ENCODE measurements at places on chromosomes 6 and 20.

DNA sequence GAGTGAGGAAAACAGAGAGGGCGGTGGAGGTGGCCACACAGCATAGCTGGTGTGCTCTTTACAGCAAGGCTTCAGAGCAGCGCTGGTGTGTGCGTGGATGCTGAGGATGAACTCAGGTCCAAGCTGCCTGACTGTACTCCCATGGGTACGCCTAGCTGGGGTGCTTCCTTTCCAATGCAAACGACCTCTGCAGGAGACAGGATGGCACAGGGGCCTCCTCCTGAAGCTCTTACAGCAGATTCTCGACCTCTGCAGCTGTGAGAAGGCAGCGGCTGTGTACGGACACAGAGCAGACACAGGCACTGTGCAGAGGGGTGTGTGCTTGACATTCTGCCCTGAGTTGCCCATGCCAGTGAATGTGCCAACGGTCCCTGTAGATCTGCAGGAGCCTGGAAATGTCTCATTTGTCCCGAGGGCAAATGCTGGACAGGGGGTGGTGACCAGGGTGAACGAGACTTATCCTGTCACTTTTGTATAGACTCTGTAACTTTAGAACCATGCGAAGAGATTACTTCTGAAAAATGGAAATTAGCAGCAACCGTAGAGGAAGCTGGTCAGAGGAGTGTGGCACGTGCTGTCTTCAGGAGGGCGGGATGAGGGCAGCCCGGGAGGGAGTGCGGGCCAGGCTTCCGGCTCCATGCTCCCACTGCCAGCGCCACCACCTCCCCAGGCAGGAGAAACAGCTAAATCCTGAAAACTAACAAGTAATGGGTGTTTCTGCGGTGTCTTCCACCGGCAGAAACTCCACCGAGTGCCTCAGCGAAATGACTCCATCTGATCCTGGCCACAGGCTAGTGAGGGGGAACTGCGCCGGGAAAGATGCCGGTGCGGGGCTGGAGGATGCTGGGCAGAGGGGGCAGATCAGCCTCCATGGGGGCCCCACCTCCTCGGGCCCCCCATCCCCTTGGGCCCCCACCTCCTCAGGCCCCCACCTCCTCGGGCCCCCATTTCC, 120.9 kb upstream of the RPS6KA2 start:
- DNase-seq: no peak

DNA sequence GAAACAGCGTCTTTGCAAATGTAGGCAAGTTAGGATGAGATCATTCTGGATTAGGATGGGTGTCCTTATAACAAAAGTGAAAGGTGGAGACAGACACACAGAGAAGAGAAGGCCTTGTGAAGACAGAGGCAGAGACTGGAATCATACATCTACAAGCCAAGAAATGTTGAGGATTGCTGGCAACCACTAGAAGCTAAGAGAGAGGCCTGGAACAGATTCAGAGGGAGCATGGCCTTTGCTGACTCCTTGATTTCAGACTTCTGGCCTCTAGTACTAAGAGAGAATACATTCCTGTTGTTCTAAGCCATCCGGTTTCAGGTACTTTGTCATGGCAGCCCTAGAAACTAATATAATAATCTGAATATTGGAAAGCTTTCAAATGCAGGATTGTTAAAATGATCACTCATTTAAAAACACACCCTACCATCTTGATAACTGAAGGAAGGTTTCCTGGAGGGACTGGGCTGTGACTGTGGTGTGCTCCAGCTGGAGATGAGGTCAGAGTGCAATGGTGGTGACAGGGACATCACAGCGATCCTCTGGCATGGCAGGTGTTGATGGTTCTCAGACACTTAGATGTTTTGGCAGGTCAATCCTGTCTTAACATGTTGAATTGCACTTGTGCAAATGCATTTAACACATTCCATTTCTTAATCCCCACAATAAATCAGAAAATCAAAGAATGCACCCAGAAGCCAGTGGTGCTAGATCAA, 25.1 kb downstream of the CD83 start:
- no peak for DNase-seq

- no peak for DNase-seq
Measured at GRCh38 chr6:10528158-10528981, 7.2 kb downstream of the GCNT2 start.

DNA sequence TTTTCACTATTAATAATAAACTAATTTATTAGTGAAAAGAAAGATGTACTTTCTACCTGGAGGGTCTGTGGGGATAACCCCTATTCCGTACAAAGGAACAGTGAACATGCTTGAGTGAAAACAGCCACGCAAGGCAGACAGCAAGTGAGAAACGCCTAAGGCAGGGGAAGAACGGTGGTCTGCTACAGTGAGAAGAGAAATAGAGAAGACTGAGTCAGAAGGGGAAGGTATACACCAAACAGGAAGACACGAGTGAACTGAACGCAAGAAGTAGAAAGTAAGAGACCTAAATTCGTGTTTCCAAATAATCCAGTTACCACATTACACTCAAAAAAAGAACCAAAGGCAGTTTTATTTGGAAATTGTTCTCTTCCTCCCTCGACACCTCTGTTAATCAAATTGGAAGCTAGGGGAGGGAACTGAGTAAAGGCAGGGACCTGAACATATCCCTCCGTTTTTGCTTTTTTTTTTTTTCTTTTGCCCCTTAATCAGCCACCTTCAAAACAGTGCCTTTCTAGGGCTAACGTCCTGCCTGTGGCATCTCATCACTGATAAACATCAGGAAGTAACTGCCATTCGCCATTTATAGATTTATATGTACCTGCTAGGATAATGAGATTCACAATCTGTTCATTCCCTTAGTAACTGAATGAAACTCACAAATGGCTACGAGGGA, 48.9 kb downstream of the ATXN1 start:
- DNase-seq: no peak

DNA sequence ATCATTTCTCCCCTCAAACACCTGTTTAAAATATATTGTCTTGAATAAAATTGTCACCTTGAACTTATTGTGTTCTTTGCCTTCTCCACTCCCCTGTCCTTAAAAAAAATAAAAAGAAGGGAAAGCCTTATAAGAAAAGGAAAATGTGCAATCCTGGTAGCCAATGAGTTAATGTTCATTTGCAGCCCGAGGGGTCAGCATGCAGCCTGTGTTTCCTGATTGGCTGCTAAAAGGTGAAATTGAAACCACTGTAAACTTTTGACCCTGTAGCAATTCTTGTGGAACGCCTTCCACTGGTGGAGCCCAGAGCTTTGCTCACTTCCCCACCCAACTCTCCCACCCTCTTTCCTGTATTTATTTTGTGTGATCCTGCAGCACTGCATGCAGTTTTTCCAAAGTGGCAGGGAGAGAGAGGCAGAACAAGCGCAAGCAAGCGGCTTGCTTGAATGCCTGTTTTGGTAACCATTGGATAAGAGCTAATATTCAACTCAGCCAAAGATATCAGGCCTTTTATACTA, 74.9 kb downstream of the NCOA3 start:
- peak; percentile 50 for DNase-seq

GRCh38 chr6:110828396-110828795, 13.1 kb upstream of the CDK19 start:
- DNase-seq: no peak

DNA sequence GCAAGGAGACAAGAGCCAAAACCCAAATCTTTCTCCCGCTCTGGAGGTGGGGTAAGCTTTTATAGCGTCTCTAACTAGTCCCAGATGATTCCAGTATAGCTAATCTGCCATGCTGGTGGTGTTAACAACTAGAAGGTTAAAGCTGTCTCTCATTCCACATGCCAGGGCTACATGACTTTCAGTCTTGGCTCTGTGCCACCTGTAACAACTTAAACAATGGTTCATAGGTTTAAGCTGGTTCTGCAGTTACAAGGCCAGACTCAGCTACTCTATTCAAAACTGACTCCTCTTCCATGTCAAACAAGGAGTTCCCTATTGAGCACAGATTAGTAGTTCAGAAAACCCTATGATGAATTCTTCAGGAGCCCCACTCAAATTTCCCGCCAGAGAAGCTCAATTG, 128.9 kb downstream of the ELOVL4 start:
- no peak for DNase-seq

DNA sequence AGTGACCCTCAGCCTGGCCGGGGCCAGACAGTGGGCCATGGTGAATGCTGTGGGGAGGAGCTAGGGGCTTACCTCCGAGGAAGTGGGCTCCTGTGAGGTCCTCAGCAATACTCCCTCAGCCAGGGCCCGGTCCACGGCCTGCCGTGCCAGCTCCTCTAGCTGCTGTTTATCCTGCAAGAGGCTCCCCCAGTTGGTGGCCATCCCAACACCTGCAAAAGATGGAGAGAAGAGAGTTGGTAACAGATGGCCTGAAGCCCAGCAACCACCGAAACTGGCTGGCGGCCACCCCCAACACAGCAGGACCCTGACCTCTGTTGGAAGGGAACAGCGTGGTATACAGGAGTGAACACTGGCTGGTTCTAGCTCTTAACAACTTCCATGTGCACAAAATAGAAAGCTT, 4.0 kb downstream of the GSS start:
- DNase-seq: no peak

GRCh38 chr6:134026597-134026996, 25.8 kb downstream of the SLC2A12 start:
- DNase-seq: no peak

DNA sequence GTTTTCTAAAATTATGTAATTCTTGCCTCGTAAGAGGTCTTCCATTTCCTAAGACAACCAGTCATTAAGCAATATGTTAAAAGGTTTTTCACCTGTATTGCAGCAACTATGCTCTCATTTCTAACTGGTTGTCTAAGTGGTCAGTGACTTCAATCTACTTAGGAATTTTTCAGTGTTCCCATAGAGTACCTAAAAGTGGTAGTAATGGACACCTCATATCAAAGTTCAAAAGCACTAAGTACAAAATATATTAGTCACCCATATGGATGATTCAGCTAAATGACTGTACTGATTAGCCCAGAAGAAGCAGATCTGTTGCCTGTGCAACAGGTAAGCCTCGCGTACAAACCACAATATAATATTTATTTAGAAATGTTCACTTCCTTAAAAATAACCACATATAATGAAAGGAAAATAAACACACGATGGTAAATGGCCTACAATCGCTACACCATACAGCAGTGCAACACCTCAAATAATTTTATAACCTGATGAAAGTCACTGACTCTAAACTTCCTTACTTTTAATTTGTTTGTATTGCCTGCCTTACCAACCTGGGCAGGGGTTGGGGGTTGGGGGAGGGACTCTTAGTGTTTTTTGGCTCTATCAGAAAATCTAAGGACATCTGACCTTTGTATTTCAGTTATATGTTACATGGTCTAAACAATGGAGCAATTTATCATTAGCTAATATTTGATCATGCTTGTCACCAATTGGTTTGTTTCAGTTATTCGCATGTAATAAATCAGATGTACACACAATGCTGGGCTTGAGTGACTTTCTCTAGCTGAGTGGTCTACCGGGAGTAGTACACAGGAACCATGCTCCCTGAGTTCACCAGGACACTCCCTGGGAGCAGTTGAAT, 105.9 kb downstream of the HIVEP2 start:
- DNase-seq: no peak

- peak; percentile 80 for DNase-seq
Measured at GRCh38 chr6:4647414-4648365, 128.5 kb upstream of the CDYL start.

DNA sequence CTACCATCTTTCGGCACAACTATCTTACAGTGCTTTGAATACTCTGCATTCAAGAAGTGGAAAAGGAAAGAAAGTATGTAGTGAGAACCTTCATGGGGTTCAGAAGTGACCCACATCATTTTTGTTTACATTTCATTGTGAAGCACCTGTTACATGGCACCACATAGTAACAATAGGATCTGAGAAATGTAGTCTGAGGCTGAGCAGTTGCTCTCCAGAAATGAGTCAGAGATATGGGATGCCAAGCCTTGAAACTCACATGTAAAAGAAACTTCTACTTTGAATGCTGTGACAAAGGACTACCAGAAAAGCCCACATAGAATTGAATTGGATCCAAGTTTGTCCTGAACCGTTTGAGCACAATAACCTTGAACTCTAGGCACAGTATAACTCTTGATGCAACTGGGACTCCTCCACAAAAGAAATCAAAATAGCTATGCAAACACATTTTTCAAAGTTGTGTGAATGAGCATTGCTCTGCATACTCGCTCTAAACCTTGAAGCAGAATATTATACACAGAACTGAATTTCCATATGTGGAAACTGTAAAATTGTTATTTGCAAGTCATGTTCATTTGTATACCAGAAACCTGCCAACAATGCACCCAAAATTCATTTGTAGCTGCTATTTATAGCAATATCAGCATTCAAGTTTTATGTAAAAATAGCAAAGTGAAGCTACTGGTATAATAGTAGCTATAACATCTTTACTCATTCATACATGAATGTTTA, 400.9 kb upstream of the POU3F2 start:
- no peak for DNase-seq

- no peak for DNase-seq
Measured at GRCh38 chr6:86869500-86869899, 67.8 kb upstream of the HTR1E start.

- no peak for DNase-seq
Measured at GRCh38 chr6:54426995-54427394, 118.8 kb downstream of the TINAG start.

DNA sequence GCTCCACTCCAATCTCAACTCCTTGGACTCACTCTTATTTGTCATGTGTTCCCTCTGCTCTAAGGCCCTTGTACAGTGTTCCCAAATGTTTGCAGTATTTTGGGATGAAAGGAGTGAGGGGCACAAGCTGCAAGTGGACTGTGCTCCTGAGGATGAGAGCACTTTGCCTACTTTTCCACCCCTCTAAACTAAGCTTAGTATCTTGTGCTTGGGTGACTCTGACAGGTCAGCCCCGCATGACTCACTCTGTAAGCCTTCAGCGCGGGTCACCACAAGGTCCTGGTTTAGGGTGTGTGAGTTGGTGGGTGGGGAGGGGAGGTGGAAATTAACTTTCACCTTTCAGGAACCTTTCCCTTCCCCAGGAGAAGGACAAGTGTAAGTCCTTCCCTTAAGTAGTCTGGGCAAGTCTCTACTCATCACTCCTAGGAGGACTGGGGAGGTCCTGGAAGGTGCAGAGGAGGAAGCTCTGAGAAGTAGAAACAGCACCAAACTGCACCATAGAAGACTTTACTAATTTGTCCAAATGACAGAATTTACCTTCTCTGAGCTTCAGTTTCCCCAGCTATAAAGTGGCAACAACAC, 68.8 kb upstream of the EPB41L1 start:
- no peak for DNase-seq

DNA sequence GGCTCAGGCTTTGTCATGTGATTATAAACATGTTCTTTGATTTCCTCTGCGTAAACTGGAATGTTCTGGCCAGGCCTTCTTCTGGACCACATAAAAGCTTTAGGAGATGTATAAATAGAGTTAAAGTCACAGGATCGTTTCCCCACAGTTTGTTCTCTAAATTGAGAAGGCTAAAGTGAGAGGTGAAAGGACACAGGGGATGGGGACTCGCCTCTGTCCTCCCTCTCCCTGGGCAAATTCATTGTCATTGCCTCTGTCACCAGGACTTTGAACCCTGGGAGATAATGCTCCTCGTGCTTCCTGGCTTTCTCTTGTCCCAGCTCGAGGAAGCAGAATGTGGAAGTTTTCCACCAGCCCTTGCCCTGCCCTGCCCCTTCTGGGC, 20.3 kb upstream of the ZFAND3 start:
- no peak for DNase-seq

DNA sequence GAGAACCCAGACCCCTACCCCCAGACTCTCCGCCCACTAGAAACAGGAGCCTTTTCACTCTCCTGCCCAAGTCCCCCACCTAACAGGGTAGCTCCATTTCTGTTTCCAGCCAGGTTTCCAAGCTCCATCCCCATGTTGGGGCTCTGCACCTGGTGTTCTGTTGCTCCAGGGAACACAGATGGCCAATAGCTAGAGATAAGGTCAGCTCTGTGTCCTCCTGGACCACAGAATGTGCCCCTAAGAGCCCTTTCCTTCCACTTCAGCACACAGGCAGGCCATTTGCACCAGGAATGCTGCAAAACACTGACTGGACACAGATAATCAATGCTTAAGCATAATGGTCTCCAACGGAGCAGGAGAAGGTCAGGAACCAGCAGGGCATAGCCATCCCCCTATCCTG, 159.4 kb downstream of the QRSL1 start:
- no peak for DNase-seq
